Activated gamma-delta T cell treated with anti-CD3 and anti-CD28 coated beads, Interleukin-2, amount 50 U/mL, for 16 hours (primary cell): ENCODE measurements at places on chromosomes 5 and 9.

DNA sequence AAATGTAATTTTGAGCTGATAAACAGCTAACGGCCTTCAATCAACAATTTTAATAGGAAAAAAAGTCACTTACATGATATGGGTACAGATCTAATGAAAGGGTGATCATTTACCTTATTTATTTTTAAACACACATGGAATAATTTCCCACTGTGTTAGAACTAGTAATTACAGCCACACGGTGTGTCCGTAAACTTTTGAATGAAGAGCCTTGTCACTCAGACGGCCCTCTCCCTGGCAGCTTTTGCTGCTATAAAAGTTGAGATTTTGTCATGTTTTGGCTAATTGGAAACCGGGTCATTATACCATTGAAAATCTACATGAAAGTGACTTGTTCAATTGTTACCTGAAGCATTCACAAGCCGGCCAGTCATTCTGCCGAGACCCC, 15.7 kb downstream of the CFAP77 start:
- no peak for DNase-seq

DNA sequence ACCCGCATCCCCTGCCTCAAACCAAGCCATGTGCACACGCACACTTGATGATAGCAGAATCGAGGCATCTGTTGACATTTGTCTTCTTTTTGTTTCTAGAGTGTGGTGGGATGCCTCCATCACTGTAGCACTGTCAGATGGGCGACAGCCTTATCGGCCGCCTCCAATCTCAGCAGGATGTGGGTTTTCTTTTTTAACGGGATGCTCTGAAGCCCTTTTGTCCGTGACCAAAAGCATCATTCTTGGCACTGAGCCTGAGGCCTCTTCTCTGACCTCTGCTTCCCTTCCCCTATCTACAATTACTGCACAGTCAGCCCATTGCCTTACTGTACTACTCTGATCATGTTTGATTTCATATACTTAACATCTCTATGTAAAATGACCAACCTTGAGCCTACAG, 78.3 kb downstream of the LMNB1 start:
- DNase-seq: no peak

DNA sequence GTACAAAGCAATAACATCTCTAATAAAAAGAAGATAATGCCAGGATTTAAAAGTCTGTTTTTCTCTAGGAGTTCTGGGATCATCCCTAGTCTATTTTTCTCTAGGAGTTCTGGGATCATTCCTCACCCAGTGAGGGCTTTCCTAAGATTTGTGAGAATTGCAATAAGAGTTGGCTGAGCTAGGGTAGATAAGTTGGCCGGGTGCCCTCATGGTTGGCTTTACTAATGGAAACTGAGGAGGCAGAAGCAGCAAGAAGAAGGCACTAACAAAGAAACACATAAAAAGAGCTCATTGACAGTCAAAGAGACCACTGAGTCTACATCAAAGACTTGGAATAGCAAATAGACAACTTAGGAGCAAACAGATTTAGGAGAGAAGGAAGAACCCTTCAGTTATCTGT, 4.2 kb downstream of the SLC1A3 start:
- DNase-seq: no peak

DNA sequence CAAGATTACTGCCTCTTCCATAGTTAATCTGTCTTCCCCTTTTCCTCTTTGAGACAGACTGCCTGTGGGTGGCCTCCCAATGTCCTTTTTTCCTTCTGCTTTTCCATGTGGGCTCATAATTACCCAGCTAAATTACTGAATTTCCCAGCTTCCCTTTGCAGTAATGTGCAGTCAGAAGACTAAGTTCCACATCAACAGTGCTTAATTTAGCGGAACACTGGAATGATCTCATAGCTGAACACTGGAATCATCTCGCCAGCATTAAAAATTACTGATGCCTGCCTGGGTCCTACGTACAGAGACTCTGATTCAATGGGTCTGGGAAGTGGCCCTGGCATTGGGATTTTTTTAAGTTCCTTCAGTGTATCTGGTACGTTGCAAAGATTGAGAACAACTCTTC, 84.3 kb downstream of the DNAH5 start:
- no peak for DNase-seq

DNA sequence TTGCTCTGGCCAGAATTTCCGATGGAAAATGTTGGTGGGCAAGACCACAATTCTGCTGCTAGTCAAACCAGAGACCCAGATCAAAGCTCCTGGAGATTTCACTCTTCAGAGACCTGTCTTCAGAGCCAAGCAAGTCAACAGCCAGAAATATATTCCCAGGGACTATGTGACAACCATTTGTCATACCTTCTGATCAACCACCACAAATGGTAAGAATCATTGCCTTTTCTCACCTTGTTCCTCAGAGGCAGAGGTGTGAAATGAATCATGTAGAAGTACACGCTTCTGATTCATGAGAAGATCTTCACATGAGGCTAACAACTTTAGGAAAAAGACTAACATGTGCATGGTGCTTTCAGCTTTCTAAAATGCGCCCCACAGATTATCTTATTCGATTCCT, 53.5 kb downstream of the SUSD1 start:
- DNase-seq: no peak

DNA sequence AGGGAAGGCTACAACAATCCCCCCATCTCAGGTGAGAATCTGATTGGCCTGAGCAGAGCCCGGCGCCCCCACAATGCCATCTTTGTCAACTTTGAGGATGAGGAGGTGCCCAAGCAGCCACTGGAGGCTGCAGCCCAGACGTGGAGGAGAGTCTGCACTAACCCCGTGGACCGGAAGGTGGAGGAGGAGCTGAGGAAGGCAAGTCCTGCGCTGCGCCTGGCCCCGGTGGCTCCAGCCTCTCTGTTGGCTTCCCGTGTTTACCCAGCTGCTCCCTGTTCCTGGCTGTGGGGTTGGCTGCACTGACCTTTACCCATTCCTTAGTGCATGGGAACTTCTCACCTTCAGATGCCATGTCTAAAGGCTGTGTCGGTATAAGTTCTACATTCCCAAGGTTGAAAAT, 11.0 kb upstream of the CEL start:
- DNase-seq: no peak

DNA sequence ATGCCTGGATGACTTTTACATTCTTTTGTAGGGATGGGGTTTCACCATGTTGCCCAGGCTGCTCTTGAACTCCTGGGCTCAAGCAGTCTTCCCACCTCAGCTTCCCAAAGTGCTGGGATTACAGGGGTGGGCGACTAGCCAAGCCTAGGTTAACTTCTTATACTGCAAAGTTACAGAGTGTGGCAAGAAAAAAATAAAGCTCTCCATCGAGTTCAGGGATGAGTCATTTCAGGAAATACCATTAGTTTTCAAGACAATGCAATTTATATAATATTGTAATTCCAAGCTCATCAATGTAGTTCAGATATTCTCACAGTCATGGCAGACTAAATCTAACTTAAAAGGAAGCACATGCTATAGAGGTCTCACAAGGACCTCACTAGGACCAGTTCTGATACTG, 11.5 kb upstream of the ABO start:
- DNase-seq: no peak

- DNase-seq: no peak
These were observed 38.3 kb downstream of the SLC6A3 start for GRCh38 chr5:1406681-1407640.

DNA sequence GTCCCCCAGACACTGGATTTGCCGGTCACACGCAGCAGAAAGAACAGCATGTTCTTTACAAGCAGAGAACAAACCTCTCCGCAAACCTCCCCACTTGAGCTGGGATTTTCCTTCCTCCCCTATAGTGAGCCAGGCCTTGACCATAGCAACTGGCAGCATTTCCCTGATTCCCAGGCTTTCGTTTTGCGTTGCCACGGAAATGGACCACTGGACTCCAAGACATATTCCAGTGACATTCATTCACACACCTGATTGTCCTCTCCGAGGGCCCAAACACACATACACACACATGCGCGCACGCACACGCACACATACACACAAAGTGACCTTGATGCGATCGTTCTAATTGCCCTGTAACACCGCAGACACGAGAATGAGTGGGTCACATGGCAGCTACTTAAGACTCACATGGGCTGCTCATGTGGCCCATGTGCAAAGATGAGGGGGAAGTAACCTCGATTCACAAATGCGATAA, 80.9 kb upstream of the CPEB4 start:
- no peak for DNase-seq

DNA sequence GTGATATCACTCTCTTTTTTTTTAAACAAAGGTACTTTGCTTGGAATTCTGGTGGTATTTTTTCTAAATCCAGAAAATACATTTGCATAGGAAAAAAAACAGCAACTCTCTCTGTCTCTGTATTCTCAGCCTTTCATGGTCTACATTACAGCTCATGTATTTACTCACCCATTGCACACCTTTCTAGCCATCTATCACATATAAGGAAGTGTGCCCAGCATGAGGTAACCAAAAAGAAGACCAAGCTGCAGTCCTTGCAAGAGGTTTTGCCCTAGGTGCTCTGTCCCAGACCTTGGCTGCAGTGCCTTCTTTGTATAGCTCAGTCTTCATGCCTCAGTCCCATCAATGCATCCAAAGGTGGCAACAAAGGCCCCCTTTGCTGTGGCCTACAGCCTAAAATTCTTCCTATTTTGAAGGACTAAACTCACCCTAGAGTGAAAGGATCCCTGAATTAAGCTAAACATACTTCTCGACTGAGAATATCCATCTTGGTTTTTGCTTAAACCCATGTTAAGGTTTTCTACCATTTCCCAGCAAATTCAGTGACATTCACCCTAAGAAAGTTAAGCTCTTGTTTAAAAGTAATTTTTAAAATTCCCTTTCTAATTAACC, 446.4 kb downstream of the KIF4B start:
- DNase-seq: no peak

GRCh38 chr5:179494774-179495526, 55.4 kb upstream of the RUFY1 start:
- DNase-seq: no peak

DNA sequence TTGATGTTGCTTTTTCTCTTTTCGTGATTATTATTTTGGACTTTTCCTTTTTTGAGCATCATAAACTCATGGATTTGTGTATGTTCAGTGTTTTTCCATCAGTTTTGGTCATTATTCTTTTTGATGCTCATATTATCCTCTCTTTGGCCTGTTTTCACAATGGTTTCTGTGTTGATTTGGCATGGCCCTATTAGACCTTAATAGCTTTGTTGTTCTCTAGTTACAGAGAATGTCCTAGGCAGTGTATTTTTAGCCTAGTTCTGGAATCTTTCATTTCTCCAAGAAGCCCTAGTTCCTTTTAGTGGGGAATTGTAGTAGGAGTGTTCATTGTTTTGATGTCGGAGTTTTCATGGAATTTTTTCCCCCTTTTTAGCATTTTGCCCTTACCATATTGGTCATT, 41.3 kb upstream of the ROPN1L start:
- DNase-seq: no peak

GRCh38 chr9:14098486-14099180, 215.3 kb downstream of the NFIB start:
- no peak for DNase-seq

- DNase-seq: no peak
These were observed 109.7 kb downstream of the MSX2 start for GRCh38 chr5:174834081-174834480.

DNA sequence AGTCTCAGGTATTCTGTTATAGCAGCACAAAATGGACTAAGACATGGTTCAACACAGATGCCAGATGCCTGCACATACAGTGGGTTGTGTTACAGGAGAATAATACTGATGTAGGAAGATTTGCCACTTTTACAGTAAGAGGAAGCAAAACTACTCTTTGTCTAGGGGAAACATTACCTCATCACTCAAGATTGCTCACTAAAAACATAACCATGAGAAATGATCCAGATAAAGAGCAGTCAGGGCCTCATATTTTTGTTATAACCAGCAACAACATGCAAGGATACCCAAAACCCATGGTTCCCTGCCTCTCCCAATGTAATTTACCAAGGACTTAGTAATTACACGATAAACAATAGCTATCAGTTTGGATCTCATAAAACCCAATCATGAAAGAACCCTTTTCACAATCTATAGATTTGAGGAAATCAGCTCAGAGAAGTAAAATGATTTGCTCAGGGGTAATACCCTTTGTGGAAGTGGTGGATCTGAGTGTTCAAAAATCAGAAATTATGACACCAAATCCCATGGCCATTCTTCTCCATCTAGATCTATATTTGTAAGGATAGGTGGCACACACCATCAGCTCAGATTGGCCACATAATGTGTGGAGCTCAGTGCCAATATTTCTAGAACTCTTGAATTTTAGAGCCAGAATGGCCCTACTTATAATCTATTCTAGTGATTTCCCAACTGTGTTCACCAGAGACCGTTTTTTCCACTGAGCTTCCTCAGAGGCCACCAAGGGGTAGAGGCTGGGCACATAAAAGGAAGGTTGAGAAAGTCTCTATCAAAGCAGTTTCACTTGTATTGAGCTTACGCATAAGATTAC, 27.8 kb downstream of the DPYSL3 start:
- DNase-seq: no peak

GRCh38 chr9:120659209-120659608, 55.1 kb downstream of the MEGF9 start:
- no peak for DNase-seq

DNA sequence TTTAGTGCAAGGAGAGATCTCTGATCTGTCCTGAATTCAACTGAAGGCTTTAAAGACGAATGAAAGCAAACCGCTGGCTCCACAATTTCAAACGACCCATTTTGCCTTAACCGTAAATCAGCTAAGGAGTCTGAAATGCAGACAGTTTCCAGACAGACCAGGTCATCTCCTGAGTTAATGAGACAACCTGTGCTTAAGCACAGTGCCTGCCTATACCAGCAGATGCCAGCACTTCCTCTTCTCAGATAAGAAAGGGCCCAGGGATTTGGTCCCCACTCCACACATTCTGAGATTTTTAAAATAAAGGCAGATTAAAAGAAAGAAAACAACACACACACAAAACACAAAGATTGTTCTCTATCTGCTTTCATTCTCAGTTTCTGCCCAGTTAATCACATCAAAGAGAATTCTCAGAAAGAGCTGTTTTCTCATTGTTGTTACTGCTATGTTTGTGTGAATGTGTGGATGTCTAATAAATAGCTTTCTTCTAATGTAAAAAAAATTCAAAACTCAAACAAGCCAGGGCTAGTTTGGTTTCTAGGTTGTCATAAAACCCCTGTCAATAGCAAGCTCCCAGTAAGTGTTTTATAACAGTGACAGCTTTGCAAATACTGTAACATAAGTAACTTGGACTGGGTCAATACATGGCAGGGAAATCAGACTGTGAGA, 157.7 kb upstream of the SLC24A2 start:
- DNase-seq: no peak

GRCh38 chr5:71864730-71865601, 145.9 kb downstream of the CARTPT start:
- DNase-seq: no peak

- DNase-seq: peak; percentile 7
These were observed 97.1 kb upstream of the IFNE start for GRCh38 chr9:21579247-21579671.

- no peak for DNase-seq
These were observed 12.4 kb upstream of the SUB1 start for GRCh38 chr5:32572778-32573480.

GRCh38 chr9:112093870-112094216, 81.3 kb downstream of the SUSD1 start:
- DNase-seq: no peak

GRCh38 chr5:79857714-79858409, 133.2 kb downstream of the MTX3 start:
- DNase-seq: peak; percentile 74
